ENCODE measurements at places on chromosomes 7 and 10.
A peak's percentile ranks its signal among the peaks of the same experiment; 100 is the strongest.

GRCh38 chr10:54800741-54801421 lies at the start of gene PCDH15:
PCDH15 (minus strand) TSS chr10:54801231; CDS start chr10:54664262, 136,969 bp downstream.
- peak; percentile 53 for DNase-seq

- DNase-seq = no peak
Measured at GRCh38 chr10:114271779-114272167, 32.7 kb downstream of the VWA2 start.

- DNase-seq = no peak
Measured at GRCh38 chr10:79936625-79937615, 12.0 kb downstream of the SFTPD start.

- no peak for DNase-seq
Measured at GRCh38 chr7:115693779-115694178, 336.8 kb downstream of the TFEC start.

GRCh38 chr10:114491933-114492332 lies 87.6 kb upstream of the AFAP1L2 start:
- no peak for DNase-seq

- DNase-seq = no peak
Measured at GRCh38 chr7:140348161-140348849, 50.0 kb downstream of the SLC37A3 start.

DNA sequence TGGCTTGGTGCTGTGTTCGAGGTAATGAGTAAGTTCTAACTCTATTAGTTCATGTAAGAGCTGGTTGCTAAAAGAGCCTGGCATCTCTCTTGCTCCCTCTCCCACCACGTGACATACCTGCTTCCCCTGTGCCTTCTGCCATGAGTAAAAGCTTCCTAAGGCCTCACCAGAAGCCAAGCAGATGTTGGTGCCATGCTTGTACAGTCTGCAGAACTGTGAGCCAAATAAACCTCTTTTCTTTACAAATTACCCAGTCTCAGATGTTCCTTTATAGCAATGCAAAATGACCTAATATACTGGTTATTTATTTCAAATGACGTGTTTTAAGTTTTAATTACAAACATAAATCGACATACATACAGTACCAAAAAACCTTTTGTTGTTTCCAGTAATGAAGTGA lies 101.7 kb upstream of the DNAJC1 start:
- no peak for DNase-seq

DNA sequence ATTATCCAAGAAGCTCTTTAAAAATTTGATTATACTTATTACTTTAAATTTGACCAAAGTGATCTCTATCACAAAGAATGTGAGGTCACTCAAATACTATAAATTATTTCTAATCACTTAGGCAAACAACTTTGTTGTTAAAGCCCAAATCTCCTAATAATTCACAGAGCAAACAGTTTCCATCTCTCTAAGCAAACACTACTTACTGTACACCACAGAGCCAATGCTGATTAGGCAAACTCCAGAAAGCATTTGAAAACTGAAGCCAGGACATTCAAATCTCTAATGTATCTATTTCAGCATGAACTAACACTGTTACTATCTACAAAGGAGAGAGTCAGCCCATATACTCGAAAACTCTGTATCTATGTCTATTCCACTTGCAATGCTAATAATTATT lies 107.1 kb downstream of the RNF32 start:
- DNase-seq = no peak

GRCh38 chr10:30172091-30172490 lies 112.7 kb upstream of the JCAD start:
- DNase-seq = no peak

- DNase-seq = no peak
Measured at GRCh38 chr10:128751284-128751683, 625.1 kb upstream of the MKI67 start.

DNA sequence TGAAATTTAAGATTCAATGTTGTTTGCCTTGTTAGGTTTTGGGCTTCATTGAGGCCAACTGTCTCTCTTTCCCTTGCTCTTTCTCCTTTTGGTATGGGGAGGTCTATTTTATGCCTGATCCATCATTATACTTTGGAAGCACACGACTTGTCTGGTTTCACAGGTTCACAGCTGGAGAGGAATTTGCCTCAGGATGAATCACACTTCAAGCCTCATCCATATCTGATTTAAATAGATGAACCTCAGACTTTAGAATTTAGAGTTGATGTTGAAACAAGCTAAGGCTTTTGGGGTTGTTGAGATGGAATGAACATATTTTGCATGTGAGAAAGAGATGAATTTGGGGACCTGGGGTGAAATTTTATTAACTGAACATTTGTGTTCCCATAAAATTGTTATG lies 150.5 kb upstream of the IGFBP3 start:
- no peak for DNase-seq

GRCh38 chr10:101827919-101828600 lies 9.8 kb upstream of the OGA start:
- DNase-seq = no peak

- DNase-seq = no peak
Measured at GRCh38 chr7:87505557-87506245, 30.2 kb upstream of the ABCB4 start.

DNA sequence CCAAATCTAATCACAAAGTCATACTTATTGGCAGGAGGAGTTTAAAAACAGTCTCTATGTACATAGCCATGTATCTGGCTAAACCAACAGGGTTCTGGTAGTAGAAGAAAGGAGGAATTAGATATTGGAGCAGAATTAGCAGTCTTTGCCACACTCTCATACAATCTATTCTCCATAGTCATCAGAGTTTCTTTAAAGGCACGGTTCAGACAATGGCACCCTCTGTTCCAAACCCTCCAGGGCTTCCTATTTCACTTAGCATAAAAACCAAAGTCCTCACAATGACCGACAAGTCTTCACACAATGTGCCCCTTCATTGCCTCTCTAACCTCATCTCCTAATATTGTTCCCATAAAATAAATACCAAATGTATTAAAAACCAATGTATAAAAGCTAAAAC lies 12.7 kb downstream of the ZNF438 start:
- no peak for DNase-seq

- DNase-seq = peak; percentile 55
Measured at GRCh38 chr7:149005427-149006344, 22.6 kb downstream of the PDIA4 start.

DNA sequence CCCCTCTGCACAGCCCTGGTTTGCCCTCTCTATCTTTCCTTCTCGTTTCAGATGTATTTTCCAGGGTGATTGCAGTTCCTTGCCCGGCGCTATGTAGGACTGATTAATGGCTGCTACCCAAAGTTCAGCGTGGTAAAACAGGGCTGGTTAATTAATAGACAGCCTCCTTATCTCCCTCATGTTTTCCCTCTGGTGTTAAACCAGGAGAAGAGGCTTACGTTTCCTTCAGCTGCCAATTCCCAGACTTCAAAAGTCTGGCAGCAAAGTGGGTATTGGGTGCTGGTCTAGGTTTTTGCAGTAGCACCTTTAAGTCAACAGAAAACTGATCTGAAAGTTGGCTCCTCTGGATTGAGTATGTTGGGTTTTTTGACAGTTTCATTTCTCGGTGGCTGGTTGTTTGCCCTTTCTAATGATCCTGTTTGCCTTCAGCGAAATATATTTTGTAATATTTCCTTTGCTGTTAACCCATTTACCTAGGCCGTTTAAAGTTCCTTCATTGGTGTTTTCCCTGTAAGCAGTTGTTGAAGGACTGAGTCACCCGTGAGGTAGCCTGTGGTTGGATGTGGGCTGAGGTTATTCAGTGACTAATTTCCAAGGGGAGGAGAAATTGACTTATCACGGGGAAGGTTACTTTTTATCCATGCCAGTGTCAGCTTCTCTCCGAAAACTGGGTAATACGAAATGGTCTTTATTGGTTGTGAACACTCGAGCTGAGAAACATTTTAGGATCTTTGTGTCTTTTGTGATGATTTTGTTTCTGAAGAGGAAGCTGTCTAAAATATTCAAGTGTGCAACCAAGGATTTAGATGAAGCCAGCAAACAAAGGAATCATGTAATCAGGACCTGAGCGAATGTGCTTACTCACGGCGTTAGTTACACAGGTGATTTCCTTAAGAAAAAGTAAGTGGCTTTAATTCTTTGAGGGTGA lies 257.2 kb downstream of the KIAA1217 start:
- DNase-seq = peak; percentile 47

- DNase-seq = no peak
Measured at GRCh38 chr10:43863270-43863669, 214.6 kb upstream of the ZNF32 start.

GRCh38 chr10:66982792-66983474 lies 57.1 kb downstream of the LRRTM3 start:
- DNase-seq = peak; percentile 7

- DNase-seq = no peak
Measured at GRCh38 chr10:24393201-24393600, 184.3 kb downstream of the KIAA1217 start.

- no peak for DNase-seq
Measured at GRCh38 chr7:13290975-13291374, 603.5 kb downstream of the ARL4A start.

- no peak for DNase-seq
Measured at GRCh38 chr7:36396150-36396549, 6.5 kb downstream of the ANLN start.

DNA sequence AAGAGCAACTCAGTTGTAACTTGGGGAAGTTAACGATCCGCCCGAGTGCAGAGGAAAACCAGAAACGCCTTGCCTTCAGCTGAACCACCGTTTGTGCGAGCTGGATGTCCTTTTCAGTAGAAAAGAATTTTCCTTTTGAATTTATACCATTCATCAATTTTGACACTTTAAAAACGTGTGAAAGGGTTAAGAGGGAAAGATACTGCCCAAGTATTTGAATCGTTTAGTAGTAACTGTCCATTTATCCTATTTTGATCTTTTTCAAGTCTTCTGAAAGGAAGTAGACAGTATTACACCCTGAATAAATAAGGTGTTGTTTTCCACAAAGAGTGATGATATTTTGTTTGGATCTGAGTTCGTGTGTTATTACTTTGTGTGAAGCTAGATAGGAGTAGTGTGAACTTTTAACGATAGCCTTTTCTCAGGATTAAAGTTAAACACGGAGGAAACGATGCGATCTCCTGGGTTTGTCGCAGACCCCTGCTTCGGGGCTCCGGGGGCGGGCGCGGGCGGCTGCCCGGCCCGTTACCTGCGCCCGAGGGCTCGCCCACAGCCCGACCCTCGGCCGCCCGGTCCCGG lies 830 bp upstream of the BMI1 start:
- peak; percentile 70 for DNase-seq

GRCh38 chr10:100612601-100613595 lies 77.2 kb downstream of the HIF1AN start:
- peak; percentile 65 for DNase-seq

DNA sequence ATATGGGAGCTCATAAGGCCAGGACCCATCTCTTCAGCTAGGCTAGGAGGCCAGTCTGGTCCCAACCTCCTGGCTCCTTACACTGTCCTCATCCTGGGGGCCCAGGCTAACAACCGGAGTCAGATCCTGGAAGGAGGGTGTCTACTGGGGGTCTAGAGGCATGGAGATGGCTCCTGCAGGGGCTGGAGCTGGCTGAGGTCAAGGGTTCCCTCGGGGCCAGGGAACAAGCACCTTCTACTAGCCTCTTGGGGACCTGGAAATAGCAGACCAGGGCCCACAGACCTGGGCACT lies 37.2 kb downstream of the CLRN3 start:
- no peak for DNase-seq

- no peak for DNase-seq
Measured at GRCh38 chr10:77671594-77672252, 34.1 kb upstream of the KCNMA1 start.

- DNase-seq = no peak
Measured at GRCh38 chr10:1938317-1938716, 201.0 kb upstream of the ADARB2 start.
